Activated naive CD4-positive, alpha-beta T cell treated with anti-CD3 and anti-CD28 coated beads for 36 hours (primary cell): ENCODE measurements at places on chromosomes 2 and 18. TPM values are rescaled to one million over a fixed set of nuclear protein-coding genes. Genes with fewer than 3 reads are reported as not detected.
A peak's percentile ranks its signal among the peaks of the same experiment; 100 is the strongest.

GRCh38 chr2:145221032-145221431, 701.1 kb upstream of the ZEB2 start:
- DNase-seq: no peak

DNA sequence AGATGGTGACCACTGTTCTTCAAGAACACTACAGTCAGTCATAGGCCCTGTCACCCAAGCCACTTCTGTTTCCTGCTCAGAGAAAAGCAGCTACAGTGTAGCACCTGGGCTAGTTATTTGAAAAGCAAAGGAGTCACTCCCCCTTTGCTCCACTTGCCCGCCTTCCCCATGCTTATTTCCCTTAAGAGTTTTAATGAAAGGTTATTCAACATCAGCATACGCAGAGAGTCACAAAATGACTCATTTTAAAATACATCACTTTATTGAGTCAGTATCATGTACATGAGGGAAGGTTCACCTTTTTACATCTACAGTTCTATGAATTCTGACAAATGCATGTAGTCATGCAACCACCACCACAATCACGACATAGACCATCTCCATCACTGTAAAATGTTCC, 71.3 kb downstream of the TNFRSF11A start:
- peak; percentile 40 for DNase-seq

Gene M1AP
- not detected for total RNA-seq

DNA sequence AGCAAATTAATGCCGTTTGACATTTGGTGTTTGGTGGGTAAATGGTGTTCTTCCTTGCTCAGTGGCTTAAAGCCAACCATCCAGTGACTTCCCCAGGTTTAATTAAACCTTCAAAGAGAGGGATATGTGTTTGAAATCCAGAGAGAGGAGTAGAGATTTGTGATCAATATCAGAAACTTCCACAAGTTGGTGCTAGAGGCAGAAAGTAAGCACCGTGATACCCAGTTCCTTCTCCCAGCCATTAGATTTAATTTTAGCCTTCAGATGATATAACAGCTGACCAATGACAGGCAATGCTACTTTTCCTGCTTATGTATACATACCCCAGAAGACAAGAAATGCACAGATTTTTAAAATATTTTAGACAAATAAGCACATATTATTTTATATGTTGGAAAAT, 398.5 kb downstream of the CDH2 start:
- DNase-seq: no peak

DNA sequence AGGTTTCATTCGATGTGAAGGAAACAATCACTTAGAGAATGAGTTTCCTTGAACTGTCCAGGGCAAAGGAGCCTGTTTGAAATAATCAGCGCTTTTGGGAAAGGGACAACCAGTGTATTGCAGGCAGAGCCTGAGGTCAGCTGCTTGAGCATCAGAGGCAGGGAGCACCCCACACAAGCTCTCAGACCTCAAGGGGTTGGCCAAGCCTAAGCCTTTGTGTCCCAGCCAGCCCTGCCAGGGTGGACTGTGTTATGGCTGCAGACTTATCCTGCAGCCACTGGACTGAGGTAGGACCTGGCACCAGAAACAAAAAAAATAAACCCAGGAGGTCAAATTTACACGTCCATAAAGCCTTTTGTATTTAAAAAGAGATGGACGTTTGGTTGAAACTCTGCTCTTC, 228.3 kb downstream of the SEPTIN10 start:
- peak; percentile 0 for DNase-seq

GRCh38 chr2:74927621-74928020, 30.8 kb upstream of the POLE4 start:
- no peak for DNase-seq

Gene PRKAG3
- not detected for total RNA-seq

GRCh38 chr2:45882707-45883602, 231.5 kb downstream of the PRKCE start:
- DNase-seq: no peak

DNA sequence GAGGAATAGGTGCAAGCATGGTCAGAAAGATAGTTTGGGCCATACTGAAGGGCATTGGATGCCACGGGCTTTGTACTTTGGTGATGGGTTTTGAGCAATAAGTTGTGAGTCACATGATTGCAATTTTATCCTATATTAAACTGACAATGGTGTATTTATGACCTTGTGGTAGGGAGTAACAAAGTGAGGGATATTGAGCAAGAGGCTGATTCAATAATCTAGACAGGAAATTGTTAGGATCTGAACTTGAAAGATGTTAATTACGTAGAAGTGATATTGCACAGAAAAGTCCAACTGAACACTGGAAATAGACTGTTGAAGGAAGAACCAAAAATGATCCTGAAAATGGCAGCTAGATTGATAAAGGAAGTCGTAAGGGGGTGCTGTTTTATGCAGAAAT, 46.6 kb upstream of the TCF4 start:
- no peak for DNase-seq

DNA sequence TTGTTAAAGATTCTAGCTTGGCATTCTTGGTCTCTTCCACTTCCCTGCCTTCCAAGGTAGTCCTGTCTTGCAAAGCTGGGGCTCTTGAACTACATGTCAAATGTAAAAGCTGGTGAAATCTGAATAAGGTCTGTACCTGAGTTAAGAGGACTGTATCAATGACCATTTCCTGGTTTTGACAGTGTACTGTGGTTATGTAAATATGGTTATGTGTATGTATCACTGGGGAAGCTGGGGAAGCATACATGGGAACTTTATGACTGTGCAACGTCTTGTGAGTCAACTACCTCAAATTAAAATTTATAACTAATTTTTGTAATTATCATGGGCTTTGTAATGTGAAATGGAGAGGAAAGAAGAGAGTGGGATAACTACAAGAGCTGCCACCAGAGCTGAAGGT, 81.7 kb downstream of the COL4A4 start:
- no peak for DNase-seq

DNA sequence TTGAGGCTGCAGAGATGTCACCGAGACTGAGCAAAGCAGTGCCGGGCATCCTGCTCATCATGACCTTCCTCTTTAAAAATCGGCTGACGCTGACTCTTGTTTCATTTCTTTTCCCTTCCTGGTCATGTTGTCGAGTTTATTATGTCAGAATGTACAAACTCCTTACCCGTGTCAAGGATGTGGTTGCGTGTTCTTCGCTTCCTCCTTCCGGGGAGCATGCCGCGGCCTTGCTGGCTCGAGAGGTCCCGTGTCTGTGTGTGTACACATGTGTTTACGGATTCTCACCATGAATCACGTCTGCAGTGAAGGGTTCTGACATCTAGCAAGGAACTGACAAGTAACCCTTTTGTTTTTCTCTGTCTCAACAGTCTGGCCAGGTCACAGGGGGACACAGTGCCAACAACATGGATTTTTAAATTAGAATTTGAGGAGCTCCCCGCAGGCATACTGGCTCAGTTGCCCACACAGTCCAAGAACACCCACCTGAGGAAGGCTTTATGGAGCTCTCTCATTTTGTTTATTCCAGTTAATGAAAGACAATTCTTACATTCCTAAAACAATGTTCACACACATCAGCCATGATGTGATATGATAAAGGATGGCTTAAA, 60.2 kb downstream of the MYT1L start:
- DNase-seq: no peak

- DNase-seq: no peak
These were observed 528.7 kb upstream of the FANCL start for GRCh38 chr2:58769864-58770234.

DNA sequence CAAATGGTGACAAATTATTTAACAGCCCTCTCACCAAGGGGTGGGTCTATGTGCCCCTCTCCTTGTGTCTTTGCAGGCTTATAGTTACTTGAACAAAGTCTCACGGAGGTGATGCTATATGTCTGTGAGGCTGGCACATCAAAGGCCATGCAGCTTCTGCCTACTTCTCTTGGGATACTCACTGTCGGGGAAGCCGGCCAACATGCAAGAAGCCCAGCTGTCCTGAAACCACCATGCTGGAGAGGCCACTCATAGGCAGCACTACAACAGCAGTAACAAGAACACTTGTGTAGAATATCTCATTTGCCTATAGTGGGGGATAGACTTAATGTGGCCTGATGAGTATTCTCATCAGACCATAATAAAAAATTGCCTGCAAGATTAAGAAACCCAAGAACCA, 233.7 kb upstream of the NCKAP5 start:
- no peak for DNase-seq

DNA sequence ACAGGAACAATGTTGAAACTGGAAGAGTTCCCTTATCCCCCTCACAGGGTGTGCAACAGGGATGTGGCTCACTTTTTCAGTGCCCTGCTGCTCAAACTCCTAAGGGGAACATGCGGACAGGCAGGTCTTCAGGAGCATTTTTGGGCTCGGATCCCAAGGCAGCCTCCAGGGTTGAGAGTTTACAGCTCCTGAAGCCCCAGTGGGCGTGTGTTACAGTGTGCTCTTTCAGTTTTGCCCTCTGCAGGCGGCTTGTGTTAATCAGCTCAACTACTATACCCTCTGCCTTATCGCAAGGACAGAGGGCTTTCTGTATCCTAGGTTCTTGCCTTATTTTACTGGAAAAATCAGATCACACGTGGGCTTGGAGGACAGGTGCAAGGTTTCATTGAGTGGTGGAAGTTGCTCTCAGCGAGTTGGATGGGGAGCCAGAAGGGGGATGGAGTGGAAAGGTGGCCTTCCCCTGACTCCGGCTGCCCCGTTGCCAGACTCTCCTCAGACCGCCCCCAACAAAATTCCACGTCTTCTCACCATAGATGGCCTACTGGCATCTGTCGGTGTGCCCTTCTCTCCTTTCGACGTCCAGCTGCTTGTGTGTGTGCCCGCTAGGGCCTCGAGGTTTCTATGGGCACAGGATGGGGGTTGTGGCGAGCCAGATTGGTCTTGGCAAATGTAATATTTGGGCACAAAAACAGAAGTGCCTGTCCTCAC, 541.9 kb downstream of the TMX3 start:
- DNase-seq: no peak

Gene SLC9A4
- 0.07 TPM for total RNA-seq
